ENCODE measurements at places on chromosomes 4 and X.

GRCh38 chrX:132277953-132278614 lies 58.8 kb upstream of the RAP2C start:
- DNase-seq: no peak
- H3K4me3 ChIP-seq: no peak overlapping the region
- H3K27ac ChIP-seq: no peak overlapping the region
- no peaks in the 10 kb centered on the region for H3K4me1 ChIP-seq
- H3K27me3 ChIP-seq: no peaks in the 10 kb centered on the region

DNA sequence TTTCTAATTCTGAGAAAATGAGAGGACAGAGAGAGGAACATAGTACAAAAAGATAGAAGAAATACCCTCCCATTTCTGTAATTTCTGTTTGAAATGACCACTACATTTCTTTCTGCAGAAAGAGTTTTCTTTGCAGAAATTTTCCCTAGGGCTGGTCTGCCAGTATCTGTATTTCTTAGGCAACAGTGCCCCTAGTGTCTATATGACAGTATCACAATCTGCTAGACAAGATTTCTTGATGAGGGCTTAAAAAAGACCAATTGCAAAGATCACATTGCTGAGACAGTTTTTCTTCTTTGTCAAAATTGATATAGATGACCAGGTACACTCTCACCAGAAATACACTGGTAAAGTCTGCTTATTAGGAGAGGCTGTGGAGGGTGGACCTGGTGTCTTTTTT lies 81.0 kb upstream of the ZDHHC15 start:
- DNase-seq: no peak
- H3K27ac ChIP-seq: no peak overlapping the region
- no peak overlapping the region for H3K4me3 ChIP-seq
- no peaks in the 10 kb centered on the region for H3K27me3 ChIP-seq

DNA sequence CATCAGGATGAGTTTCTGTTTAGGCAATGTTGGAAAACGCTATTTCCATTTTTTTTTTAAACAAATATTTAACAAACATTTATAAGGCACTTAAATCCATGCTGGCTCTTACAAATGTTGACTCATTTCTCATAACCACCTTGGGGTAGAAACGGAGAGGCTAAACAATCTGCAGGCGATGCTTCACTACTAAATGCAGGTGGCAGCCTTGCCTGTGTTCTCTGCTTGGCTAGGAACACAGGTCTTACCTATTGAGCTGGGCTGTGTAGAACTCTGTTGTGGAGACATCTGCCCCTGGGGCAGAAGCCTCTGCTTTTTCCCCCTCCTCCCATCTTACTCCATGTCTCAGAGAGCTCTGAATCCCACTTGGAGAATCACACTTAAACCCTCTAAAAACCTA lies 1.4 kb upstream of the CXCL1 start:
- no peak for DNase-seq

GRCh38 chr4:78513411-78513975 lies 38.1 kb upstream of the ANXA3 start:
- H3K27me3 ChIP-seq: no peaks in the 10 kb centered on the region
- no peak for DNase-seq
- H3K4me3 ChIP-seq: no peak overlapping the region
- peaks cover 10% of the 10 kb centered on the region for H3K36me3 ChIP-seq
- no peaks in the 10 kb centered on the region for H3K4me1 ChIP-seq

Measured in H1 (cell line).